Calu3 (cell line): ENCODE measurements at places on chromosomes 1 and 21. TPM values are rescaled to one million over a fixed set of nuclear protein-coding genes. Genes with fewer than 3 reads are reported as not detected.

FCRL6 gene
- total RNA-seq, result not detected in 2 replicates

TRIM46 gene
- 1.1 and 1.8 TPM in 2 replicates for total RNA-seq

NBPF20 gene
- total RNA-seq, result 5.3 and 5.7 TPM in 2 replicates

DOCK7 gene
- total RNA-seq, result 37.3 and 48.6 TPM in 2 replicates

AKR7A3 gene
- total RNA-seq, result 1.7 and 2.2 TPM in 2 replicates

KPRP gene
- not detected in 2 replicates for total RNA-seq

- no peak overlapping the region for H3K4me3 ChIP-seq
- no peaks in the 10 kb centered on the region for H3K27me3 ChIP-seq
- no peaks in the 10 kb centered on the region for H3K36me3 ChIP-seq
- DNase-seq, result peak; percentile 6
- peaks cover 28% of the 10 kb centered on the region for H3K4me1 ChIP-seq
- H3K27ac ChIP-seq, result no peak overlapping the region
These were observed 4.9 kb upstream of the TRIM63 start for GRCh38 chr1:26072305-26072704.

GRCh38 chr1:103541431-103541830 lies 15.9 kb downstream of the RNPC3 start:
- H3K27ac ChIP-seq, result no peak overlapping the region
- no peak for DNase-seq
- H3K36me3 ChIP-seq, result peaks cover 8% of the 10 kb centered on the region
- H3K27me3 ChIP-seq, result no peaks in the 10 kb centered on the region
- no peaks in the 10 kb centered on the region for H3K4me1 ChIP-seq

DNA sequence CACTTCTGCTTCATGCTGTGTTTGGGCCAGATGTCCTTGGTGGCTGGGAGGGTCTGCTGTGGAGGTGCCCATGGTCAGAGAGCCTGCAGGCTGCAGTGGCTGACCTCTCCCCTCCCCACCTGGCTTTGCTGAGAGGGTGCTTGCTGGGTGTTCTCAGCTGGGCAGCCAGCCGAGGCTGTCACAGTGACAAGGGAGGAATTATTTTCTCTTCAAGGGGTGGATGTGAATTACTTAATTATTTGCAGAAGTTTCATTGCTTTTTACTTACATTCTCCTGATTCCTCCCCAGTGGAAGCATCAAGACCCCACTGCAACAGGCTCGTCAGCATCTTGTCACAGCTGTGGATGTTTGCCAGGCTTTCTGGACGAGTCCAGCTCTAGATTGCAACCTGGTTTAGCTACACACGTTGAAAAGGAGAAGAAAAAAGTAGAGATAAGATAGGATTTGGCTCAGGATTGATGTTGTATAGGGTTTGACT lies 70.3 kb downstream of the GALNT2 start:
- peaks cover 9% of the 10 kb centered on the region for H3K36me3 ChIP-seq
- no peak overlapping the region for H3K4me3 ChIP-seq
- DNase-seq, result no peak

DNA sequence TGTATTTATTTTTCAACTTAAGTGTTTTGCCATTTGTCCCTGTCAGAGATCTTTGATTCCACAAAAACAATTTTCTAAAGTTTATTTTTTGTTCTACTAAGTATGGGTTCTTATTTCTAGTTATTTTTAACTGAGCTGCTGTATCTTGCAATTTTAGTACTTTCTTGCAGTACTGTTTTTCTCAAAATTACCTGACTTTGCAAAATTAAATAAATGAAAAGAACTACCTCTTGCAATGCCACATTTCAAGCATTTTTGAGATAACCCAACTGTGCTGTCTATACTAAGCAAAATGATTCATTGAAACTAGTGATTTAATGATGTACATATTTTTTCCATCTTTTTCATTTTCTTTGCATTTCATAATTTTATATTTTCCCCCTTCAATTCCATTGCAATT lies 71.5 kb upstream of the ADGRL2 start:
- peak overlapping the region; percentile 33 for H3K27ac ChIP-seq
- H3K36me3 ChIP-seq, result peaks cover 8% of the 10 kb centered on the region
- no peak for DNase-seq

DNA sequence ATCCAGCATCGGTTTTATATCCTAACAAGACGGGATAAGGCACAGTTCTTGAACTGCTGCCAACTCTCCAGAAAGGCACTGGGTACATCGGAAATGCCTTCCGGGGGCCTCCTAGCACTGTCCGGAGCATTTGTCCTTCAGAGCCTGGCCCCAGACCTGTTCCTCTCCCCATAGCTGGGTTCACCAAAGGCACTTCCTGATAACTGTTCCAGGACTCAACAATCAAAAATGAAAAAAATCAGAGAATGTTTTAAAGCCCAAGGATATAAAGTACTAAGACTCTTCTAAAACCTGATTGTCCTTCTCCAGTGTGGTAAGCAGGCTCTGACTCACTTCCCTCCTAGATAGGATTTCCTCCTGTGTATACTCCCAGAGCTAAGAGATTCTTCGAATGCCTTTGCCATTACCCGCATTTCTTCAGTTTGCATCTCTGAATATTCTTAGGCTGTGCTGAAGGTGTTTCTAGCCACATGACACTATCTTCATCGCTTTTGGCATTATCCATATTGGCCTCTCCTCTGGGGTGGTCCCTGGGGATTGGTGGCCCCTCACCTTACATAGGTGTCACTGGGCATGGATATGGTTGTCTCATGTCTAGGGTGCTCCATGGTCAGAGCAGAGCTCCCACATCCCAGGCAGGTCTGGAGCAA lies 112.9 kb downstream of the ZBTB18 start:
- no peak overlapping the region for H3K27ac ChIP-seq
- H3K4me1 ChIP-seq, result peaks cover 22% of the 10 kb centered on the region
- peaks cover 4% of the 10 kb centered on the region for H3K36me3 ChIP-seq
- peak; percentile 67 for DNase-seq
- no peak overlapping the region for H3K4me3 ChIP-seq

GRCh38 chr1:48077795-48078222 lies 80.6 kb upstream of the TRABD2B start:
- H3K36me3 ChIP-seq, result no peaks in the 10 kb centered on the region
- no peak for DNase-seq
- H3K4me3 ChIP-seq, result no peak overlapping the region
- H3K4me1 ChIP-seq, result no peaks in the 10 kb centered on the region

GRCh38 chr1:114035304-114035700 lies 56.0 kb downstream of the OLFML3 start:
- H3K27me3 ChIP-seq, result peaks cover 8% of the 10 kb centered on the region
- no peaks in the 10 kb centered on the region for H3K36me3 ChIP-seq
- H3K27ac ChIP-seq, result no peak overlapping the region

- H3K27me3 ChIP-seq, result peaks cover 43% of the 10 kb centered on the region
- no peak overlapping the region for H3K27ac ChIP-seq
- H3K4me1 ChIP-seq, result no peaks in the 10 kb centered on the region
- H3K36me3 ChIP-seq, result peaks cover 2% of the 10 kb centered on the region
These were observed 5.5 kb upstream of the CFAP410 start for GRCh38 chr21:44344541-44345183.

- no peak overlapping the region for H3K4me3 ChIP-seq
- H3K27ac ChIP-seq, result no peak overlapping the region
- H3K36me3 ChIP-seq, result peaks cover 4% of the 10 kb centered on the region
- DNase-seq, result no peak
- peaks cover 27% of the 10 kb centered on the region for H3K27me3 ChIP-seq
These were observed 114.4 kb downstream of the PRDM16 start for GRCh38 chr1:3183411-3183810.

- H3K4me3 ChIP-seq, result no peak overlapping the region
- no peak for DNase-seq
- H3K27me3 ChIP-seq, result peaks cover 37% of the 10 kb centered on the region
- no peaks in the 10 kb centered on the region for H3K4me1 ChIP-seq
These were observed 166.7 kb downstream of the UCK2 start for GRCh38 chr1:165994107-165994506.

GRCh38 chr21:34510148-34511142 lies 1.6 kb downstream of the KCNE1 start:
- H3K4me3 ChIP-seq, result no peak overlapping the region
- DNase-seq, result peak; percentile 81
- H3K36me3 ChIP-seq, result peaks cover 9% of the 10 kb centered on the region
- peaks cover 7% of the 10 kb centered on the region for H3K4me1 ChIP-seq

DNA sequence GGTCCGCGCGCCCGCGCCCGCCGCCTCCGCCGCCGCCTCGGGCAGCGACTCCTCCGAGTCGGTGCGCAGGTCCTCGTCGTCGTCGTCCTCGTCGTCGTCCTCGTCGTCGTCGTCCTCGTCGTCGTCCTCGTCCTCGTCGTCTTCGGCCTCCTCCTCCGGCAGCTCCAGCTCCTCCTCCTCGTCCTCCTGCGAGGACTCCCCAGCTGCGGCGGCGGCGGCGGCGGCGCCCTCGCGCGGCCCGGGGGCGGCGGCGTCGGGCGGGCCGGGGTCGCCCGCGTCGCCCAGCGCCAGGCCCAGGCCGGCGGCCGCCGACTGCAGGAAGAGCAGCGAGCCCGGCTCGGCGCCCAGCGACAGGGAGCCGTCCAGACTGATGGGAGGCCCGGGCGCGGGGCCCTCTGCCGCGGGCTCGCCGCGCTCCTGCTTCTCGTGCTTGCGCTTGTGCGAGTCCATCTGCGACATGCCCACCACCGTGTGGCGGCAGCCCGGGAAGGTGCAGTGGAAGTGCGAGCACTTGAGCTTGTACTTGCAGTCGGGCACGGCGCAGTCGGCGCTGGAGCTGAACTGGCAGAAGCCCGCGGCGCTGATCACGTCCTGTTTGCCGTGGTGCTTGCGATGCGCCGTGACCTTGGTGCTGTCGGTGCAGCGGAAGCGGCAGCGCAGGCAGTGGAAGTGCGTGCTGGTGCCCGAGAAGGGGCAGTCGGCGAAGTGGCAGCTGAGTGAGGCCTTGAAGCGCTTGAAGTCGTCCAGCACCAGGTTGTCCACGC lies 157.3 kb downstream of the CASZ1 start:
- no peak overlapping the region for H3K27ac ChIP-seq
- peaks cover 19% of the 10 kb centered on the region for H3K36me3 ChIP-seq
- H3K27me3 ChIP-seq, result no peaks in the 10 kb centered on the region
- DNase-seq, result no peak
- H3K4me3 ChIP-seq, result no peak overlapping the region

- no peak overlapping the region for H3K27ac ChIP-seq
- no peak overlapping the region for H3K4me3 ChIP-seq
- peaks cover 10% of the 10 kb centered on the region for H3K4me1 ChIP-seq
- H3K27me3 ChIP-seq, result no peaks in the 10 kb centered on the region
These were observed 368.4 kb upstream of the GREM2 start for GRCh38 chr1:240980342-240980741.

- peaks cover 50% of the 10 kb centered on the region for H3K27me3 ChIP-seq
- peak overlapping the region; percentile 48 for H3K4me3 ChIP-seq
- no peak overlapping the region for H3K27ac ChIP-seq
- no peaks in the 10 kb centered on the region for H3K4me1 ChIP-seq
- DNase-seq, result peak; percentile 25
These were observed 67.5 kb upstream of the VAMP3 start for GRCh38 chr1:7703321-7704213.

GRCh38 chr1:10245674-10246073 lies 35.3 kb downstream of the KIF1B start:
- no peaks in the 10 kb centered on the region for H3K36me3 ChIP-seq
- no peak for DNase-seq
- no peak overlapping the region for H3K27ac ChIP-seq

DNA sequence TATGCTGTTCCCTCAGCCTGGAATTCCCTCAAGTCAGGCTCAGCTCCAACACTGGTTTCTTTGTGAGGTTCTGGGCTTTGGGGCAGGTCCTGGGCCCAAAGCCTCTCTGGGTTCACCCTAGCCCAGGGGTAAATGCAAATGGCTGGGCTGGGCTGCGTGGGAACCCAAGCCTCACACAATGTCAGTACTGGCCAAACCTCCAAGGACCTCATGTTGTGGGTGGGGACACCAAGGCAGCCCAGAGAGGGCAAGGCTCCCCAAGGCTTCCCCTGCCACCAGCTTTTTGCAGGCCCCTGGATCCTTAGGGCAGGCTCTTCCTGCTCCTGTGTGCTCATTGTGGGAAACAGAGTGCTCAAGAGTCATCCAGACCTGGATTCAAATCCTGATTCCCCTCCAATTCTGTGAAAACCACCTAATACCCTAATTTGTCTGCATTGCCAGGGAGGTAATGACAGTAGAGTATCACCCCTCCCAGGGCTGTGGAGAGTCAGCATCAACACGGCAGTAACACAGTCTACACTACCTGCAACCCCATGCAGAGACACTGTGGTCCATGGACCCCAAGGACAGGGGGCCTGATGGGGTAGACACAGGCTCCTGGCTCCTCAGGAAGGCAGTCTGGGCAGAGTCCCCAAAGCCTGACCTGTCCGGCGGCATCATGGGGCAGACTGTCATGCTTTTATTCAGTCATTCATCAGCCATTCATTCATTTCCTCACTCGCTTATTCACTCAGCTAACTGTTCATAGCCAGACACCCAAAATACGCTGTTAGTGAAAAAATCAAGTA lies 85.7 kb downstream of the DMRTB1 start:
- no peak for DNase-seq
- H3K4me3 ChIP-seq, result no peak overlapping the region
- H3K4me1 ChIP-seq, result peaks cover 14% of the 10 kb centered on the region
- peaks cover 97% of the 10 kb centered on the region for H3K27me3 ChIP-seq
- no peak overlapping the region for H3K27ac ChIP-seq

GRCh38 chr1:212355230-212355969 lies 59.3 kb downstream of the PACC1 start:
- H3K4me1 ChIP-seq, result no peaks in the 10 kb centered on the region
- H3K4me3 ChIP-seq, result no peak overlapping the region
- no peak for DNase-seq
- H3K27ac ChIP-seq, result no peak overlapping the region

DNA sequence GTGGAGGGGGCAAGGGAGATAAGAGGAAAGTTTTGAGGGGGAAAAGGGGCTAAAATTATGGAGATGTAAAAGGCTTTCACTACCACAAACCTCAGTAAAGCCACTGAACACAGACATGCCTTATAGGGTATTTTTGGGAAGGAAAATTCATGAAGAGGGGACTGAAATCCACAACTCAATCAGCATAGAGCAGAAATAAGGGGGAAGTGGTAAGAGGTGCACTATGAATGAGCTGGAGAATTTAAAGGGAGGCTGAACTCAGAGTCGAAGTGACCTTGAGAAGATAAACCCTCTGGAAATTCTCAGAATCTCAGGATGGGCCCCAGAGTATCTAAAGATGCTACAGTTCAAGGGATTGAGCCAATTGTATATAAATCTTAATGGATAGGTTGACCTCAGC lies 15.3 kb downstream of the RHEX start:
- no peaks in the 10 kb centered on the region for H3K27me3 ChIP-seq

GRCh38 chr1:167767761-167768160 lies 46.0 kb downstream of the MPZL1 start:
- H3K36me3 ChIP-seq, result peaks cover 22% of the 10 kb centered on the region
- no peaks in the 10 kb centered on the region for H3K27me3 ChIP-seq
- no peak for DNase-seq
- H3K4me3 ChIP-seq, result no peak overlapping the region

- peaks cover 17% of the 10 kb centered on the region for H3K4me1 ChIP-seq
- no peak for DNase-seq
- H3K27ac ChIP-seq, result no peak overlapping the region
- H3K36me3 ChIP-seq, result no peaks in the 10 kb centered on the region
- no peak overlapping the region for H3K4me3 ChIP-seq
These were observed 9.7 kb downstream of the TLCD4 start for GRCh38 chr1:95126846-95127245.
